ENCODE measurements at places on chromosomes 5 and 9.
A peak's percentile ranks its signal among the peaks of the same experiment; 100 is the strongest.

DNA sequence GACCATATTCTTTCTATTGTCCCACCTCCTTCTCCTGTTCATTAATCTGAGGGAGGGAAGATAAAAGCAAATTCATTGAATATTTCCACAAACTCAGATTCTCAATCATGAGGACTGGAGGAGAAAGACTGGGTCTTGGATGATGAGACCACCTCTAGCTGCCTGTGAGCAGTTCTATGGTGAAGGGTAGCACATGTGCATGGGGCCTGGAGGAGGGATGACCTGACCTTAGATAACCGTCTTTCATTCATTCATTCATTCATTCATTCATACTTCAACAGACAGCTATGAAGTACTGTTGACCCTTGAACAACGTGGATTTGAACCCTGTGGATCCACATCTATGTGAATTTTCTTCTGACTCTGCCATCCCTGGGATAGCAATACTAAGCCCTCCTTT lies 68.4 kb downstream of the MED10 start:
- DNase-seq, result no peak

DNA sequence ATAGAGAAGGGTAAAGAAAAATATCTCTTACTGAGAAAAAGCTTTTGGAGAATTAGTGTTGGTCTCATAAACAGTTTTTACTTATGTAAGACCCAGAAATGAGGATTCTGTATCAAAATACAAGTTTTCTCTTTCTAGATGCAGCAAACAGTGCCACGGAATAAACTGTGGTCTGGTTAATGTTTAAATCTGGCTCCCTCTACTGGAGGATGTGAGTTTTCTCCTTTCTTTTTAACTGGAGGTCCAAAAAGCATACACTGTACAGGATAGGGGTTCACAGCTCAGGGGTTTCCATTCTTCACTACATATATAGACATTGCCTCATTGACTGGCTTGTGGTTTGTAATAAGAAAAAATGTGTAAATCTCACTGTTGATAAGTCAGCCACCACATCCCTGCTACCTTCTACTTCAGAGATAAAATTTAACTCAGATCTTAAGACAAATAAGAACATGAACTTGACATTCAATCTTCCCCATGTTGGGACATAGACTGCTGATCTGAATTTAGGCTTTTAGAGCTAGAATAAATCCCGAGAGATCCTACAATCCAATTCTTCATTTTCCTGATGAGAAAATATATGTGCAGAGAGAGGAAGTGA lies 98.9 kb downstream of the CFAP95 start:
- no peak for DNase-seq

DNA sequence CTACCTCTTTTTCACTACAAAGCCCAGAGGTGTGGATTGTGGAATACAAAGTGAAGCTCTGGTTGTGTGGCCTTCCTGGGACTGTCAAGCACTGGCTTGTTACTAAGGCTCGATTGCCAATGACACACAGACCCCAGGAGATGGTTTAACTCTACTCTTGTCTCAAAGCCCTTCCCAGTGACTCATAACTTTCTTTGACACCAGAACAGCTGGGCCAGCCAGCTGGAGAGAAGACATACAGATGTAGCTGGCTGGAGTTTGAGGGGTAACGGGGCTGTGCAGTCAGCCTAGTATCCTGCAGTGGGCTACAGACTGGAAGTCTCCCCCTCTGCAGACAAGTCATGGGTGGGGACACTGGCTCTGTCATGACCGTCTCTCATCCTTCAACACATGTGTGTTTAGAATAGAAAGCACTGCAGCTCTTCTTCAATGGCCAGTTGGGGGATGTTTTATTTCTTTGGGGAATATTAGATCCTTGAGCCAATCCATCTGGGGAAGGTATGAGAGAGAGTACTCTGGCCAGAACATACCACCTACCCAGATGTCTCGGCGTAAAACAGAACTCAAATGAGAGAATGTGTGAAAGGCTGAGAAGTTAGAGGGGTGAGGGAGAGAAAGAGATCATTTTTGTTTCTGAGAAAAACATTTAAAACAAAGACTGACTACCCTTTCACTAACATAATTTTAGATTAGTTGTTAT lies 53.3 kb downstream of the SEMA6A start:
- DNase-seq, result no peak

- no peak for DNase-seq
Observed at GRCh38 chr9:107226421-107226820, 56.7 kb upstream of the RAD23B start.

- no peak for DNase-seq
Observed at GRCh38 chr9:131379056-131379455, 14.8 kb upstream of the PRRC2B start.

- peak; percentile 29 for DNase-seq
Observed at GRCh38 chr9:122099271-122099869, 6.3 kb upstream of the TTLL11 start.

GRCh38 chr9:127216210-127216887 lies 48.2 kb upstream of the GARNL3 start:
- no peak for DNase-seq

DNA sequence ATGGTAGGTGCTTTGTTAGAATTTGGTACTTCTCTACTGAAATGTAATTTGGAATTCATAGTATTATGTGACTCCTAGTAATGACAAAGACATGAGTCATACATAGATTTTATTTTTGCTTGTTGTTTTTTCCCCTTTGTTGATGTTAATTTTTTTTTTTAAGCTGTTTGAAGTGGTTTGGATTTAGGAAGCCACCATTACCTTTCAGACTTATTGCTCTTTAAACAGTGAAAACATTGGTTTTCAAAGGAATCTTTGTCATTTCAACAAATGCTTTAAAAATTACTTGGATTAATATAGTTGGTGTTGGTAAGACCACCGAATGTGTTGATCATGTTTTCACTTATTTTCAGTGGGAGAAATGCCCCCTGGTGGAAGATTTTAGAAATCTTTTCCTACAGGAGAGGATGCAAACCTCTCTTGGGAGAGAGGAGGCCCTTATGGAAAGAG lies 170.1 kb upstream of the PITX1 start:
- no peak for DNase-seq

DNA sequence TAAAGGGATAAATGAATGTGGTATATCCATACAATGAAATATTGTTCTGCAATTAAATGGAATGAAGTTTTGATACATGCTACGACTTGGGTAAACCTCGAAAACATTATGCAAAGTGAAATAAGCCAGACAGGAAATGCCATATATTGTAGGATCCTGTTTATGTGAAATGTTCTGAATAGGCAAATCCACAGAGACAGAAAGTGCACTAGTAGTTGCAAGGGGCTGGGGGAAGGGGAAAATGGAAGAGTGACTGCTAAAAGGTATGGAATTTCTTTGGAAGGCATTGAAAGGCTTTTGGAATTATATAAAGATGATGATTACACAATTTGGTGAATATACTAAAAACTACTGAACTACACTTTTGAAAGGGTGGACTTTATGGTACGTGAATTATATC lies 97.0 kb downstream of the FOXD1 start:
- no peak for DNase-seq

- DNase-seq, result no peak
Observed at GRCh38 chr5:98969400-98969799, 40.6 kb upstream of the CHD1 start.

GRCh38 chr9:71762900-71763653 lies 5.2 kb downstream of the CEMIP2 start:
- no peak for DNase-seq

DNA sequence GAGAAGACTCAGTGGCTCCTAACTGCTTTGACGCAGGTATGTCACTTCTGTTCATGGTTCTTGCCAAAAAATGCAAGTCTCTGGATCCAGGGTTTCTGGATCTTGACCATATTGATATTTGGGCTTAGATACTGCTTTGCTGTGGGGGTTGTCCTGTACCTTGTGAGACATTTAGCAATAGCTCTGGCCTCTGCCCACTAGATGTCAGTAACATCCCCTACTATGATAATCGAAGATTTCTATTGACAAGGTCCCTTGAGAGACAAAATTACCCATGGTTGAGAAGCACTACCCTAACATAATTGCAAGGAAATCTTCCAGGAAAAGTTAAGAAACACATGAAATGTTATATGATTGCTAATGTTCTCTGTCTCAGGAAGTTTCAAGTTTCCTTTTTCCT lies 285.4 kb downstream of the TMEM232 start:
- no peak for DNase-seq

- no peak for DNase-seq
Observed at GRCh38 chr9:2741441-2742158, 24.3 kb downstream of the KCNV2 start.

- DNase-seq, result no peak
Observed at GRCh38 chr5:178940569-178941360, at the start of gene ZNF454. ZNF454 (plus strand) TSS chr5:178941198; CDS start chr5:178942792, 1,594 bp downstream.

- DNase-seq, result no peak
Observed at GRCh38 chr5:132265336-132266030, 8.0 kb downstream of the PDLIM4 start.

GRCh38 chr5:138932171-138932810 lies 57.2 kb upstream of the LRRTM2 start:
- DNase-seq, result no peak

DNA sequence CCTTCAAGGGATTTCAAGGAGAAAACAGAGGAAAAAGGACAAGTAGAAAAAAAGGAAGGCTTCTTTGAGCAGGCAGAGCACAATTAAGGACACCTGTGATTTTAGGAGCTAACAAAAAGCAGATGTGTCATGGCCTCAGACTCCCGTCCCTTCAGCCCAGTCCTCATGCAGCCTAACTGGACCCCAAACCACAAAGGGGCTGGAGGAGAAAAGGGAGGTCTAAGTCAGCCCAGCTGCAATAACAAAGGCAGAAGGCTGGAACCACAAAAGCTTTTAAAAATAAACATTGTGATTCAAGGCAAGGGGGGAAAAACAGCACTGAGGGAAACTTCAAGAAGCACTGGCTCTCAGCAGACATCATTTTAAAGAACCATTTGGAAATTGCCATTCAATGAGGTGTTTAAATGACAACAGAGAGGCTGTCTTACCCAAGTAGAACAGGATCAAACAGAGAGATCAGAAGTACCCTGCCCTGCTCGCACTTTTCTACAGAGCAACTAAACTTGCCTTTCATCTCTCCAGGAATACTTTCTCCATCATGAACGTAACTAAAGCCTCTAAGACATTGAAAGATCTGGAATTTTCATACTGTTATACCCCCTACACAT lies 89.3 kb downstream of the SEMA5A start:
- no peak for DNase-seq

- no peak for DNase-seq
Observed at GRCh38 chr9:36187414-36187813, 3.3 kb upstream of the CLTA start.

GRCh38 chr9:7094052-7094451 lies 336.3 kb downstream of the KDM4C start:
- no peak for DNase-seq

Measured in activated CD8-positive, alpha-beta memory T cell treated with anti-CD3 and anti-CD28 coated beads for 1 hour (primary cell).